Sciatic nerve (tissue), 2 donors: ENCODE measurements at places on chromosomes 3 and 15. TPM values are rescaled to one million over a fixed set of nuclear protein-coding genes. Genes with fewer than 3 reads are reported as not detected.

- no peak for DNase-seq
These were observed 64.0 kb upstream of the DGKG start for GRCh38 chr3:186425788-186426730.

Gene SI
- total RNA-seq, result not detected

- DNase-seq, result no peak
These were observed 65.2 kb upstream of the UBE2E1 start for GRCh38 chr3:23740517-23740965.

Gene SLC51B
- 0.53 TPM for total RNA-seq

DNA sequence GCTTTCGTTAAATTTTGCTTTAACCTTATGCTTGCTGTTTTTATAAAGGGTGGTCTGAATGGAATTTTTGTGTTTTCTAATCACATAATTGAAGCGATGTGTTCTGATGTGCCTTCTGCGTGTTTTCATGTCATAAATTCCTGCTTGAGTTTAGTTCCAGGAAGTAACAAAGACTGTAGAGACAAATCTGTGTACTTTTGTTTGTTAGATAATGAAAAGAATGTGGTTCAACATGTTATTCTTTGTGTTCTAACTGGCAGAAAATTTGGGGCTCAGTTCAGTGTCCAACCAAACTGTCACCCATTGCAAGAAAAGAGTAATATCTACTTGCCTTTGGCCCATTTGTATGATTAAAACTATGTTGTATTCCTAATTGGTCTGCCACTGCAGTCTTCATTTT lies 324.0 kb downstream of the DIPK2A start:
- DNase-seq, result no peak

Gene HGD
- 0.40 TPM for total RNA-seq

GRCh38 chr3:23041918-23042696 lies 161.0 kb upstream of the UBE2E2 start:
- DNase-seq, result peak; percentile 75

GRCh38 chr15:39591141-39591895 lies 10.4 kb downstream of the THBS1 start:
- no peak for DNase-seq

DNA sequence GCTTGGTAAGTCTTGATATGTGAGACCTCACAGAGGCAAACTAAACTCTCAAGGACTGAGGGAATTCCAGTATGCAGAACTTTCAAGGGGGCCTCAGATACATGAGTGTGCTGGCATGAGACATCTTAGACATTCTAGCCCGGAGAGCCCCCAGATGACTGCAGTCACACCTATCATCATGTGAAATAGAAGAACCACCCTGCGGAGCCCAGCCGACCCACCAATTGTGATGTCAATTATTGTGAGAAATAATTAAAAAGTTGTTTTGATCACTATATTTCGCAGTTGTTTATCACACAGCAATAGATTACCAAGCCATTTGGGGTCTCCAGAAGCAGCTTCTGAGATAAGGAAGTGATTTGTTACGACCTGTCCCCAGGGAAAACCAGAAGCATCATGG lies 55.3 kb upstream of the CD47 start:
- DNase-seq, result no peak

DNA sequence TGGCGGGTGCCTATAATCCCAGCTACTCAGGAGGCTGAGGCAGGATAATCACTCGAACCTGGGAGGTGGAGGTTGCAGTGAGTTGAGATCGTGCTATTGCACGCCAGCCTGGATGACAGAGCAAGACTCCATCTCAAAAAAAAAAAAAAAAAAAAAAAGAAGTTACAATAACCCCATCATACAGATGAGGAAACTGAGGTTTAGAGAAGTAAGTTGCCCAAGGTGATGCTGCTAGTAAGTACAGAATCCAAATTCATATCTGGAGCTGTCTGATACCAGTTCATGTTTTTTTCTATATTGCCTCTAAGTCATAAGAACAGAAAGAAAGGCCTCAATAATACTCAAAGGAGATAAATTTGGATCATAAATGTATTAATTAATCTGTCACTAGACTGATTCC lies 40.6 kb downstream of the MCF2L2 start:
- DNase-seq, result no peak

Gene MRAS
- total RNA-seq, result 314 TPM

DNA sequence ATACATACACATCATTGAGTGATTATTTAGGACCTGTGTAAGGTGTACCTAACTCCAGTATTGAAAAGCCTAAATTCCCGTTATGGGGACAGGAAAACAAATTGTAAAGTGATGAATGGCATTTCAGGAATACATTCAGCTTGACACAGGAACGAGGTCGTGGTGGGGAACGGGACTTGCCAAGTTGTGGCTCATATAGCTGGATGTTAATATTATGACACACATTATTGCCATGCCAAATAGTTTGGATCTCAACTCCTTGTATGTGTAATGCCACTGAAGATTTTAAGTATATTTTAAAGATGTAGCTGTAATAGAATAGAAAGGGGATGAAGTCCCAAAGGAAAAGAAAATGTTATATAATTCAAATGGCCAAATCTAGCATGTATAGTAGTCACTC lies 227.2 kb upstream of the GOLIM4 start:
- no peak for DNase-seq

DNA sequence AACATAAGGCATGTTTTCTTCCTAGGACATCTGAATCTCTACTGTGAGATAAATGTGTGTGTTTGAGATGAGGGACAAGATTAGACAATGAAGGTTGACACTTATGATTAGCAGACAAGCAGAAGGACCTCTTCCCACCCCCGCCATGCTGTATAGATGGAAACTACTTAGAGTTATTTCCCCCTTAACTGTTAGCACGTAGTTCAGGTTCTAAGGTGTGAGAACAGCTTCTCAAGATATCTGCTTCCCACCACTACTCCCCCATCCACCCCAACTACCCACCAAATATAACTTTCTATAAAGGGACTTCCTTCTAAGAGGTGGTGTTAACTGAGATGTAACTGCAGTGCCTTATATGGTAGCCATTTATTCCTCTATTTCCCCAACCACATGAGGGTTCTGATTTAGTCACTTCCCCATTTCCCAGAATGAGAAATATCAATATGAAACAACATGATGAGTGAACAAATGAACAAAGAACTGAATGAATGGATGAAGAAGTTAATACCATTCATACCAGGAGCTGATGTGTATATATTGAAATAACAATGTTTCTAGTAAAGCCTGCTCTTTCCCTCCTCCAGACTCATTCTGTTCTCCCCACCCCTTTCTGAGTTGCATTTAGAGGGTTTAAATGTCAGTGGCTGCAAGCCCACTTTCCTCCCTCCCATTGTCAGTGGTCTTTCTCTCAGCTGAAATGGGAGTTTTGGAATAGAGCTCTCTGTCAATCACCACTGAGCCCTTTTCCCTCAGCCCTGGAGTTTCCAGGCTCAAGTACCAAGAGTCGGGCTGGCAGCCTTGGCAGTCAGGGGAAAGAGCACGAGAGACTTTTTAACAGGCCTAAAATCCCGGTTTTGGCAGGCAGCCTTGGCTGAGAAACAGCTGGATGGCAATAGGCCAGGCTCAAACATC lies 7.7 kb upstream of the RFTN1 start:
- DNase-seq, result no peak

Gene NOX5
- 0.45 TPM for total RNA-seq

DNA sequence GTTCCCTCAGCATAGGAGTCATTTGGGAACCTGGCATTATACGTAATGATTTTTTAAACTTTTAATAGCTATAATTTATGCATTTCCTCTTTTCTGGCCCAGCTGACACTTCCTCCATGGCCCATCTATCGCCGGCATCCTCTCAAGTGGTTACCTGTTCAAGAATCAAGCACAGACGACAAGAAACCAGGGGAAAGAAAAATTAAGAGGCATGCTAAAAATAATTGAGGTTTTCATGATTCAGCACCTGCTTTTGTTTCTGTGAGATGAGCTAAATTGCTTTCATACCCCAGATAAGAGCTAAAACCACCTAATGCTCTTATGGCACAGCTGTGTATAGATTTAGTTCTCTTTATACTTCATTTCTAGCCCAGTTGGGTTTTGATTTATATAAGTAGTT lies 1.7 kb downstream of the SPCS1 start:
- no peak for DNase-seq

Gene TMEM212
- not detected for total RNA-seq

GRCh38 chr15:80967991-80968510 lies 21.6 kb downstream of the MESD start:
- no peak for DNase-seq

Gene VEPH1
- 1.0 TPM for total RNA-seq

Gene CCDC9B
- 37.8 TPM for total RNA-seq

DNA sequence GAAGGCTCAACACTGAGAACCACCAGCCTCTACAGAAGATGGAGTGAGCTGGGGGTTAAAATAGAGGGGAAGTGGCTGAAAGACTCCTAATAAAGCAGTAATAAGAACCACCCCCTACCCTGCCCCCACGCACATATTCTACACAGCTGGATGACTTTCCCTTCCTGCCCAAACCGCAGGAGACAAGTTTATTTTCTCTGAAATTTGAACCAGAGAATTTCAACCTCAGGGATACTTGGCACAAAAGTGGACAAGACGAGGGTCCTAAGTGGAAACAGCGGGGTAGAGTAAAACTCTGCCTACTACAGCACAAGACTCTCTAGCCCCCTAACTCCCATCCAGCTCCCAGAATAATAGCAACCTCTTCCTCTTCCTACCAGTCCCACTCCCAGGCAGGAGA lies 28.4 kb downstream of the USF3 start:
- no peak for DNase-seq

DNA sequence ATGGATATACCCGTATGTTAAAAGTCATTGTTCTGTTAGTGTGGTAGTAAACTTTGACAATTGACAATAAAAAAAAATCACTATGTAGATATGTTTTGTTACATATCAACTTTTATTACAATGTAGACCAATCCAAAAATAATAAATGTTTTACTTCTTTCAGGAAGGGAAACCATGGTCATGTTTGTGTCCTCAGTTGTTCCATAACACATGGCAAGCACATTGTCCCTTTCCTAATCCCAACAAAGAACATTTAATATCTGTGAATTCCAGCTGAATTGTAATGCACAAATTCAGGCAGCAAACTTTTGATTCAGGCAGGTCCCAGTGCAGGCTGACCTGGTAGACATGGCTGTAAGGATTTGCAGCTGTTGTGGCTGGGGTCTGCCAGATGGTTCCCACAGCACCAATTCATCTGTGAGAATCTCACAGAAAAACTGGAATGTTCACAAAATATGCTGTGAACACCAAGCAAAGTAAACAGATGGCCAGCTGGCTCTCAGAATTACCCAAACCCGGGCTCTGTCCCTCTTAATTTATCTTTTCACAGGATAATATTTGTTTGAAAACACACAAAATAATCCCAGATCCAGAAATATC lies 1.9 kb upstream of the SPG21 start:
- DNase-seq, result no peak

GRCh38 chr3:129567176-129567705 lies 24.3 kb downstream of the H1-8 start:
- DNase-seq, result no peak

GRCh38 chr15:89898614-89899294 lies 5.0 kb upstream of the AP3S2 start:
- DNase-seq, result no peak

DNA sequence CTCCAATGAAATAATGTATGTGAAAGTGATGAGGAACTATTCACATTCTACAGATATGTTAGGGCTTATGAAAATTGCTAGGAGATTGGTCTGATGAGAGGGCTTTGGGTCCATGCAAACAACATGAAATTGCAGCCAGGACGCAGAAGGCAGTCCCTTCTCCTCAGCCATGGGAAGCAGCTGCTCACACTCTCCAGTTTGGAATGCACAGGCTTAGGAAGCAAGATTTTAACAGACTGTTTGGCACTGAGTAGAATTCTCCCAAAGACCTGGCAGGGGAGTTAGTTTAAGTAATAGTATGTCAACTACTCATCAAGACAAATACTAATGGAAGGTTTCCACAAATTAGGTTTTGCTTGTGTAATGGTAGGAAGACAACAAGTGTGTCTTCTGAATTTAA lies 500.7 kb upstream of the ARRDC4 start:
- DNase-seq, result no peak

Gene CYP1A1
- total RNA-seq, result 0.18 TPM

Gene USP13
- 13.8 TPM for total RNA-seq

Gene OR5K2
- not detected for total RNA-seq

GRCh38 chr3:15440891-15441290 lies 13.5 kb downstream of the EAF1 start:
- DNase-seq, result no peak

- DNase-seq, result peak; percentile 46
These were observed 90.3 kb downstream of the CORO2B start for GRCh38 chr15:68668926-68669600.

Gene CACNA1D
- 13.0 TPM for total RNA-seq

Gene PLS1
- total RNA-seq, result 0.53 TPM

DNA sequence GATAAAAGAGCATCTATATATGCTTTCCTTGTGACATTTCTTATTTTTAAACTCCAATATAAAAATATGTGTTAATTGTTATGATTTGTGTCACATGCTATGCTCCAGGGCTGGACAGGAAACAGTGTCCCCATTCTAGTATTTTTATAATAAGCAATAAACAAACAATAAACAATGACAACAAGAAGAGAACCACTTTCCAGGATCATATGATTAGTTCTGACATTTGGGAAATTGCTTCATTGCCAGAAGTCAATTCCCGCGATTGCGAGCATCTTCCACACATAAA lies 260.9 kb downstream of the FHIT start:
- no peak for DNase-seq

- no peak for DNase-seq
These were observed 76.4 kb downstream of the FNDC3B start for GRCh38 chr3:172115787-172116186.

- no peak for DNase-seq
These were observed 110.8 kb downstream of the TBC1D2B start for GRCh38 chr15:77966540-77967234.

DNA sequence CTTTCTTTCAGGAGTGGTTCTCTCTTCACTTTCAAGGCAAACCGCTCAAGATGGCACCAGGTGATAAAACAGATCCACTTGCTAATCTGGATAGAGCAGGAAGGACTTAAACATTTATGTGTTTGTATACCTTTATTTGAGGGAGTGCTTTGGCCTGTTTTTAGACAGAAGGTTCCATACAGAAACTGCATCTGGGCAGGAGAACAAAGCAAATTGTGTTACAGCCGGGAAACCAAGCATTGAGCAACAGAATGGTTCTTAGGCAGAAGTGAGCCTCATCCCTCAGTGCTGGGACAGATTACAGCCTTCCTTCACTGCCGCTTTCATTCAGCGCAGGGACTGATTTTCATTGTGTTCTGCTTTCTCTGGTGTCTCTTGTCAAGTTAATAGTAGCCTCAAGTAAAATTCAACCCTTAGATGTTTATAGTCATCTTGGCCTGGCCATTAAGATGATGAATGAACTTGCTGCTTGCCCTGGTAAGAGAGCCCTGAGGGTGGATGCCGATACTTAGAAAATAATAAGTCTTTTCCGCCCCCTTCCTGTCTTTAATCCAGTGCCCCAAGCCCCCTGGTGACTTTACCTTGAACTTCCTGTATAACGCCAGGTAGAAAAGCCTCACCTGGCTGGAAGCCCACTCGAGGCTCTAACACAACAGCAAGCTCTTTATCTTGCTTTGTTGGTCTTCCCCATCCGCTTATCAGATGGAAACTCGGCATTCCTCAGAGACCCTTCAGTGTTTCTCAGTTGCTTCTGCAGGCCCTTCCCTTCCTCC lies 168.0 kb upstream of the CTDSPL start:
- DNase-seq, result no peak

Gene ACAN
- 2.7 TPM for total RNA-seq

- DNase-seq, result no peak
These were observed 10.2 kb downstream of the MRPS22 start for GRCh38 chr3:139353920-139354556.

- no peak for DNase-seq
These were observed 673.4 kb downstream of the MECOM start for GRCh38 chr3:168990134-168990533.

- DNase-seq, result peak; percentile 80
These were observed 4.9 kb downstream of the PRRT3 start for GRCh38 chr3:9947025-9947995.

Gene TPRG1
- 12.7 TPM for total RNA-seq
